ENCODE measurements at places on chromosomes 2 and 18. TPM values are rescaled to one million over a fixed set of nuclear protein-coding genes. Genes with fewer than 3 reads are reported as not detected.

DNA sequence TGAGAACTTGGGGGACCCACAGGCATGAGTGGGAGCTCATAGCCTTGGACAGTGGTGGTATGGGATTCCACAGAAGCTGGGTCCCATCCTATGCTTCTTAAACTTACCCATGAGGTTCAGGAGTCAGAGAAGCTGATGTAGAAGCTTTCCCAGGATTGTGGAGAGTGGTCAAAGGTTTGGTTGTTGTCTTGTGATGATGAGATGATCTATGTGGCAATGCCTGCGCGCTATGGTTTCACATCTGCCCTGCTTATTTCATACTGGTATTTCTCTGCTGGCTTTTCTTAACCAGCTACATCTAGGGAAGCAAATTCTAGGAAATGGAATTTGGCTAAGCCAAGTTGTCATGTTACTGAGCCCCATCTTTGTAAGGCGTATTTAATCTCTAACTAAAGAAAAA is 168.6 kb downstream of the ZNF407 start:
- H3K36me3 ChIP-seq, result no peaks in the 10 kb centered on the region
- no peaks in the 10 kb centered on the region for H3K4me1 ChIP-seq
- no peaks in the 10 kb centered on the region for H3K27me3 ChIP-seq
- H3K27ac ChIP-seq, result no peak overlapping the region
- H3K4me3 ChIP-seq, result no peak overlapping the region

DNA sequence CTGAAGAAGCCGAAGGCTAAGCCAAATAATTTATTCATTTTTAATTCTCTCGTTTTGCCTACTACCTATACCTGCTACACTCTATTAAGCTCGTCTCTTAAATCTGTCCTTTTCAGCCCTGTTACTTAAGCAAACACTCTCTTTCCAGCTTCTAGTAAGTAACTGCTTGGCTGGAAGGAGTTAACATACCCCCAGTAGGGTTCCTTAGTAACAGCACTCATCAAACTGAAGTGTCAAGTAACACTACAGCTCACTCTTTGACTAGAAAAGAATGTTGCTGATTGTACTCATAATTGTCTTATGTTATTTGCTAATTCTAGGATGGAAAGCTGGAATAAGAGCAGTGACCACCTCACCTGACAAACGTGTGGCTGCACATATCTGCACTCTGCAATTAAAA is 120.0 kb upstream of the SCN7A start:
- no peaks in the 10 kb centered on the region for H3K4me1 ChIP-seq
- no peaks in the 10 kb centered on the region for H3K27me3 ChIP-seq
- H3K4me3 ChIP-seq, result no peak overlapping the region

- H3K27ac ChIP-seq, result no peak overlapping the region
- no peaks in the 10 kb centered on the region for H3K4me1 ChIP-seq
- DNase-seq, result no peak
- H3K36me3 ChIP-seq, result no peaks in the 10 kb centered on the region
- H3K4me3 ChIP-seq, result no peak overlapping the region
- no peaks in the 10 kb centered on the region for H3K27me3 ChIP-seq
These were observed 117.7 kb upstream of the SMIM21 start for GRCh38 chr18:75545189-75545588.

GRCh38 chr2:160061944-160062291 is 497 bp downstream of the PLA2R1 start:
- peaks cover 35% of the 10 kb centered on the region for H3K27me3 ChIP-seq
- H3K4me3 ChIP-seq, result peak overlapping the region; percentile 40
- H3K4me1 ChIP-seq, result no peaks in the 10 kb centered on the region
- DNase-seq, result no peak
- H3K36me3 ChIP-seq, result no peaks in the 10 kb centered on the region

GRCh38 chr18:12278215-12278671 is 24.1 kb downstream of the CIDEA start:
- DNase-seq, result no peak
- no peaks in the 10 kb centered on the region for H3K4me1 ChIP-seq
- no peak overlapping the region for H3K27ac ChIP-seq

- H3K27ac ChIP-seq, result peak overlapping the region; percentile 76
- H3K4me1 ChIP-seq, result peaks cover 40% of the 10 kb centered on the region
- no peaks in the 10 kb centered on the region for H3K36me3 ChIP-seq
- H3K4me3 ChIP-seq, result no peak overlapping the region
These were observed 25.7 kb downstream of the MC2R start for GRCh38 chr18:13889671-13890070.

DNA sequence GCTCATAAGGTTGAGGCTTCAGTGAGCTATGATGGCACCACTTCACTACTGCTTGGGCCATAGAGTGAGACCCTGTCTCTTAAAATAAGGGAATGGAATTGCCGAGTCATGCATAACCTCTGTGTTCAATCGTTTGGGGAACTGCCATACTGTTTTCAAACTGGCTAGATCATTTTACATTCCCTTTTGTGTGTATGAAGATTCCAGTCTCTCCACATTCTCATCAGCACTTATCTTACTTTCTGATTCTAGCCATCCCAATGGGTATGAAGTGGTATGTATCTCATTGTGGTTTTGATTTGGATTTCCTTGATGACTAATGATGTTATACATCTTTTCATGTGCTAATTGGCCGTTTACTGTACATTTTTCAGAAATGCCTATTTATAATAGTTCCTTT is 23.7 kb downstream of the MARCHF7 start:
- DNase-seq, result no peak
- H3K27me3 ChIP-seq, result no peaks in the 10 kb centered on the region
- peaks cover 61% of the 10 kb centered on the region for H3K36me3 ChIP-seq

DNA sequence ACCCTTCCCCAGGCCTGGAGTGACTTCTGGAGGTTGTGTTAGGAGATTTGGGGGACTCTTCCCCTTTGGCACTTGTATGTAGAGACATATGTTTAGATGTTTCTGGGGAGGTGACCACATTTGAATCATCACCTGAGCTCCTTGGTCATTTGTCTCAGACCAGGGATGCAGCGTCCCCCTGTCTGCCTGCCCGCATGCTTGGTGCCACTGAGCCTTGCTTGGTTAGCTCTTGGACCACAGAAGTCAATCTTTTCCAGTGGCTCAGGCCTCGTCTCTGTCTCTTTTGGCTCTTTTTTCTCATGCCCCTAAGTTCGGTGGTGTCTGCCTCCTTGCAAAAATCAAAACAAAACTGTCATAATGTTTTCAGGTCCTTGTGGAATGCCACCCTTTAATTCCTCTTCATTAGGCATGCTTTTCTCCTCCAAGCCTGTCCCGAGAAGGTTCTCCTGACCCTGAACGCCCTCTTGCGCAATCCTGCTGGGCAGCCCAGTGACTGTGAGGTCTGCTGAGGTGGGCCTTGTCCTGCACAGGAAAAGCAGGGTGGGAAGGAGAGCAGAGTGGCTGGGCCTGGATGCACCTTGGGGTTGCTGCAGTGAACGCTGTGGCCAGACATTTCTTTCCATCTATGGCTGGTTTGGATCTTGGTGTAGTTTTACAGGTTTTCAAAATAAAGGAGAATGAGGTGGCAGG is 24.9 kb downstream of the GLI2 start:
- no peak overlapping the region for H3K4me3 ChIP-seq
- H3K27me3 ChIP-seq, result no peaks in the 10 kb centered on the region
- DNase-seq, result no peak
- H3K36me3 ChIP-seq, result no peaks in the 10 kb centered on the region
- no peak overlapping the region for H3K27ac ChIP-seq

DNA sequence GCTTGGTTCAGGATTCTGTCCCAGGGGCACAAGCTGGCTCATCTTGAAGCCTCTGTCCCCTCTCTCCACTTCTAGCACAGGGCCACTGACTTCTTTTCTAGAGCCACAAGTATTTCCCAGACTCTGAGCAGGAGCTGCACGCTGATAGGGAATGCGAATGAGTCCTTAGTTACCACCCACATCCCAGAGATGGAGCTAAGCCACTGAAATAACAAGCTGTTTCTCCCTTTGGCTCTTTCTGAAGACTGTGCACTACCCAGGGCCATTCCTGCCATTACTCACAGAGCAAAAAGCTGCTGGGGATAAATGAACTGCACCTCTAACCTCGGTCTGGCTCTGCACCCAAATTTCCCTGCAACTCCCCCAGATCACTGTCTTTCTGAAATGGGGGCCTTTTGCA is 70.6 kb downstream of the TSN start:
- DNase-seq, result no peak
- H3K27ac ChIP-seq, result no peak overlapping the region
- no peaks in the 10 kb centered on the region for H3K36me3 ChIP-seq
- H3K4me1 ChIP-seq, result no peaks in the 10 kb centered on the region
- no peak overlapping the region for H3K4me3 ChIP-seq

- peaks cover 7% of the 10 kb centered on the region for H3K27me3 ChIP-seq
- no peak overlapping the region for H3K4me3 ChIP-seq
- no peaks in the 10 kb centered on the region for H3K4me1 ChIP-seq
- no peak for DNase-seq
- no peaks in the 10 kb centered on the region for H3K36me3 ChIP-seq
These were observed 292.6 kb downstream of the PLCL1 start for GRCh38 chr2:198096965-198097364.

DNA sequence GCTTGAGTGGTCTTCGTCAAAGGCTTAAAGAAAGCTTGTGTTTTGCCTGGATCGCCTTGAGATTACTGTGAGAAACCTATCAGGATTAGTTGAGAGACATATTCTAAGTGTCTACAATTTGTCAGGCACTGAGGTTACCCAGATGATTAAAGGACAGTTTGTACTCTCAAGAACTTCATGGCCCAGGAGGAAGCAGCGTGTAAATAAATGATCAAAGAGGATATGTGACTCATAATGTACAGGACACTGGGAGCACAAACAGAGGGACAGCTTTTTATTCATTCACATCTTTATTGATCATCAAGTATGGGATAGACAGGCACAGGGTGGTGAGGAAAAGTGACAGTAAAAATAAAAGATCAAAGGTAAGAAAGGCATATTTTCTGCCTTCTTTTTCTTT is 152.6 kb upstream of the FSHR start:
- no peak overlapping the region for H3K27ac ChIP-seq
- H3K27me3 ChIP-seq, result no peaks in the 10 kb centered on the region
- no peaks in the 10 kb centered on the region for H3K4me1 ChIP-seq
- no peak overlapping the region for H3K4me3 ChIP-seq
- no peaks in the 10 kb centered on the region for H3K36me3 ChIP-seq

The TEX44 gene
- not detected for total RNA-seq

The CRYGC gene
- total RNA-seq, result not detected

The LHCGR gene
- total RNA-seq, result not detected

The FN1 gene
- total RNA-seq, result 2,058 TPM

The GAD1 gene
- 0.70 TPM for total RNA-seq

The GNLY gene
- not detected for total RNA-seq

All from A673 (cell line).